Stimulated activated CD4-positive, alpha-beta T cell treated with anti-CD3 and anti-CD28 coated beads, TNF-alpha, amount 100 ng/mL, for 24 hours (primary cell): ENCODE measurements at places on chromosomes 12 and 14.
A peak's percentile ranks its signal among the peaks of the same experiment; 100 is the strongest.

- no peak for DNase-seq
Measured at GRCh38 chr14:78970677-78971076, 800.5 kb downstream of the NRXN3 start.

GRCh38 chr14:40240245-40240859 is 808.1 kb upstream of the FBXO33 start:
- DNase-seq = no peak

DNA sequence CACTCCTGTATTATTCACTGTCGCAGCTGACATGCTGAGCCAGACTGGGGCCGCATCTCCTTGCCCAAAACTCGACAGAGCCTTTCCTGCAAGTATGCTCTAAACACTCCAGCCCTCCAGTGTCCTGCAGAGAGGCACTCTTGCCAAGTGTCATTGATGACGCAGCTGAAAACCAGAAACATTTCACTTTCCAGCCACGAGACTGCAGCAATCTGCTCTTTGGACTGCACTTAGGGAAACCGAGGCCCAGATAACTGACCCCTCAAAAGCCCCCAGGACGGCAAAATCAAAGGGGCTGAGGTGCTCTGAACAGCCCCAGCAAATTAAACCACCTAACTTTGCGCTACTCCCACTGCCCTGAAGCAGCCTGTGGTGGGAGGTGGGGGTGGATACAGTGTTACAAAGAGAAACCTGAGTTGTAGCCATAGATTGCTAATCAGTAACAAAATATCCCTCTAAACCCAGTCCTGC is 2.6 kb downstream of the CCDC85C start:
- no peak for DNase-seq

DNA sequence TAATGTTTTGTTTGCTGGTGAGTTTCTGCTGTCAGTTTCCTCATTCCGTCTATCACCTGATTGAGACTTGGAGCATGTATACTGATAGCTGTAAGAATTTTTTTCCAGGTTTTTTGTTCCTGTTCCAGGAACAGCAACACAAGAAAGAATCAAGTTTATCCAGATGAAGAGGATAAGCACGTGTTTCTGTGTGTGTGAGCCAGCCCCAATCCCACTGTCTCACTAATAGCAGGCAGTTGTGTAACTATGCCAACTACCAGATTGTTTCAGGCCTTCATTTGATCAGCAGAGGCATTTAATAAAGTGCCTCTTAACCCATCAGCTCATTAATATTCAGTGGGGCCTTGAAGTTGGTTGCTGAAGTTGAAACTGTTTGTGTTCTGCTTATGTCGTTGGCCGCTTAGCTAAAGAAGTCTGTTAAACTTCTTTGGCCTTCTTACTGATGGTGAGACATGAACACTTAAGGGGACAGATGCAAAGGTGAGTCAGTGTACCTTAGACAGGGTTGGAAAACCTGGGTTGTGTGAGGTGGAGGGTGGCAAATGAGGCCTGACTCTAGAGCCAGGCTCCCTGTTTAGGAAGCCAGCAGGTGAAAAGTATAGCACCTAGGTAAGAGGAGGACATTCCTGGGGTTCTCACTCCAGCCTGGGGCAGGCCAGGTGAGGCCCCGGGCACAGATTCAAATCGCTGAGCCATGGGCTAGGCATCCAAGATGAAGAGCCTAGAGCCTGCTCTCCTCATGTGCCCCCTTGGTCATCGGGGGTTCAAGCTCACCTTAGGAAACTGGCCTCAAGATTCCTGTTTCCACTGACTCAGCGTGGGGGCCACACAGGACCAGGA is 3.7 kb downstream of the ANKRD13A start:
- no peak for DNase-seq

GRCh38 chr14:88960496-88960895 is 136.0 kb downstream of the TTC8 start:
- DNase-seq = no peak

DNA sequence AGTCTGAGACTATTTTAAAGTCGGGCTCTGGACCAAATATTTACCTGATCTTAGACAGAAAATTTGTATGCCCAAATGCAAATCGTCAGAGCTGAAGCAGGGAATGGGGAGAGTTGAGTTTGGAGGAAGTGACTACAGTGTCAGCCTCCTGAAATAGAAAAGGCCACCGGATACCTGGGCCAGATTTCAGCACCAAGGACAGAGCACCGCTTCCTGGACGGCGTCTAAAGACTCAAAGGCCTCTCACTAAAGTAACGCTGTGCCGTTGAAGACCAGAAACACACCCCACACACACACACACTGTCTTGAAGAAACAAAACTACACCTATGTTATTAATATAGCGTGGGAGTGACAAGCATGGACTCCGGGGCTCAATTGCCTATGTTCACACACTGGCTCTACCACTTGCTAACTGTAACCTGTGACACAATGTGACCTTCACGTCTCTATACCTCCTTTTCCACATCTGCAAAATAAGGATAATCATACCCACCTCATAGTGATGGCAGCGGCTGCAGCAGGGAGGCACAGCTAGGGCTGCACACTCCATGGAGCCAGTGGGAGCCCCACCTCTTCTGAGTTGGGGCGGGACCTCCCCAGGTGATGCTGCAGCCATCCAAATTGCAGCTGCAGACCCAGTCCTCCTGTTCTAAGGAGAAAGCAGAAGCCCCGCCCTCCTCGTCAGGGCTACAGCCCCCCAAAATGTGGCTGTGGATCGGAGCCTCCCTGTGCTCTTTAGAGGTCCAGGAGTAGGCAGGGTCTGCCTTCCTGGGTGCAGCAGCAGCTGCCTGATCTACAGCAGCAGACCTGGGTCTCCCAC is 35.6 kb downstream of the KRT76 start:
- DNase-seq = peak; percentile 13

- no peak for DNase-seq
Measured at GRCh38 chr14:96888593-96888992, 91.4 kb downstream of the VRK1 start.

DNA sequence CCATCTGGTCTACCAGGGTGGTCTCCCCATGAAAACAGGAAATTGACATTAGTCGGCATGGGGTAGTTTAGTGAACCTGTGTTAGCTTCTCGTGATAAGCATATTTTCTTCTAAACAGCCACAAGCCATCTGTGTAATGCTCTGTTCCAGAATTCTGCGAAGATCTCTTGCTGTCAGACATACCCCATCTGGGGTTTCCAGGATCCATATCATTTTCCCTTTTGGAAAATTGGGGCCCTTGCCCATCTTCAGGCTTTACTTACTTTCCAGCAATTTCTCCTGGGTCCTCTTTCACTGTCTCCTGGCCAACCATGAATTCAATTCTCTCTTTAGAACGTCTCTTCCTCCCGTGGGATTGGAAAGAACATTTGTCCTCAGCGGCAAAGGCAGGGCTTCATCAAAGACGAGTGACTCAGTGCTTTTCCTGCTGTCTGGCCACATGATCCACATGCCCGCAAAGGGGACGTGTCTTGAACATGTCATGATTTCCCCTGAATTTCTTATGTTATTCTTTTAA is 21.4 kb upstream of the NCOR2 start:
- DNase-seq = no peak

- DNase-seq = no peak
Measured at GRCh38 chr12:132966676-132967415, 10.7 kb upstream of the ZNF605 start.

DNA sequence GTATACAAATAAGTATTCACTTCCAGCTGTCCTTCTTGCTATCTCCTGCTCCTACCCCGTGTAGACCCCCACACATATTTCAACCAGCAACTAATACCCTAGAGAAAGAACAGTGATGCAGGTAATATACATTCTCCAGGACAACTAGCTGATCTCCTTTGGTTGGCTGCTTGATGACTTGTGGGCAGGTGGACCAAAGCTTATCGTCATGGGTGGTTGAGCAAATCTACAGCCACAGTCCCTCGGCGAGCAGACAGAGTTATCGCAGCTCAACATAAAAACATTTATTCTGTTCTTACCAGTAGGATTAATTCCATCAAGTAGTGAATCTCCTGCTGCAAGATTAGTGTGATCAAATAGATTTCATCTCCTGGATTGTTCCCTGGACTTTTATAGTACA is 314.3 kb downstream of the TMEM132D start:
- no peak for DNase-seq

DNA sequence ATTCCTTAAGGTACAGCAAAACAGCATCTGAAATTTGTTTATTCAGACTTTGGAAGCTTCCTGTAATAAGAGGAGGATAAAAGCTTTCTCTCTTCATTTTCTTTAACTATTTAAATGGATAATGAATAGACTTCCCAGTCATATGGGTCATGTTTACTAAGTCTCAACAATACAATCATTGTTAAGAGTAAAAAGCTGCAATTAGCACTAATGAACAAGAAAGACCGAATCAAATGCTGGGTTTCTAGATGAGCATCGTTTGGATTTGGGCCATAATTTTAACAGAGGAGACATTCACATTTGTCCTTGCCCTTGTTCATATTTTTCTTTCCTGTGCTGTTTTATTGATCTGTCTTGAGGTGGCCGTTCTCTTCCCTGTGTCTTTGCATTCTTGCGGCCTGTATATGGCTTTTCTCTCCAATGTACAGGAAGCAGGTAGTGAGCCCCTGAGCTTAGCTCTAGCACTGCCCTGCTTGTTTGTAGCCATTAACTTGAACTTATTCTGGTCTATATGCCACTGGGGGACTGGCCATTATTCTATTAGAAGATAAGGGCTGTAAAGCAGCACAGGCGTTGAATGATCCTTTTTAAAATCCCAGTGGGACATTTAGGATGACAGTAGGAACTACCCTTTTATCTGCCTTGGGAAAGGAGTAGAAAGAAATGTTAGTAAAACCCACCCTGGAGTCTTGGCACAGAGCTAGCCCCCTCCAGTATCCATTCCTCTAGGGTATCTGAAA is 34.6 kb downstream of the ABHD12B start:
- no peak for DNase-seq

GRCh38 chr12:31369712-31370521 is 44.0 kb upstream of the SINHCAF start:
- DNase-seq = no peak
